ENCODE measurements at places on chromosomes 2 and 18.
A peak's percentile ranks its signal among the peaks of the same experiment; 100 is the strongest.

DNA sequence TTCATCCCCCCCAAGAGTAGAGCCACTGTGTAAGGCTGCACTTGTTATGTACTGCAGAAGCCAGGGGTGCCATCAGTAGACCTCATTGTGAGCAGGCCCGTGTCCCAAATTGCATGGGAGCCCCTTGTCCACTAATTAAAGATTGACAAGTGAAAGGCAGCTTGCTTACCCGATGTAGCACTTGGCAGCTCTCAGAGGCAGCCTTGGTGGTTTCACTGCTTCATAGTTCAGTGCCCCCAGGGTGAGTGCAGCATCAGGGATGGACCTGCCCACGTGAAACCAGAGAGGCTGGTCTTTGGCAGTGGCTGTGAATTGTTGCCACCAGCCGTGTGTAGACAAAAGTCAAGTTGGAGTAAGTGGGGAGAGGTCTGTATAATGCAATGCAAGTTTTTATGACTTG, 13.3 kb downstream of the TUBB6 start:
- DNase-seq: no peak

GRCh38 chr18:3970929-3971328, 484.2 kb downstream of the DLGAP1 start:
- DNase-seq: no peak

DNA sequence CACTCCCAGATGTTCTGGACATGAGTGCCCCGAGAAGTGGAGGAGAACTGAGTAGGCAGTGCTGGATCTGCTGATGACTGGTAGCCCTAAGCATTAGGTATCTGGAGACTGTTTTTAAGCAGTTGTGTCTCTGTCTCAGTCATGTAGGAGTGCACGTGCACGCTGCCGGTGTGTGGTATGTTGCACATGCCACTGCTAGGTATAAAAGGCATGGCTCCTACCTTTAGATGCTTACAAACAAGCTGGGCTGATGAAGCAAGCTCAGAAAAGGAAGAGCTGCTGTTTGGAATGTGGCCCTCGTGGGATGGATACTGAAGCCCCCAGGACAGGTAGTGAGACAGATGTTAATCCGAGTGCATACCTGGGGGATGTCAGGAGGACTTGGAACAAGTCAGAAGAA, 49.1 kb downstream of the HK2 start:
- DNase-seq: no peak

- no peak for DNase-seq
Observed at GRCh38 chr2:106085181-106085940, 108.7 kb downstream of the UXS1 start.

DNA sequence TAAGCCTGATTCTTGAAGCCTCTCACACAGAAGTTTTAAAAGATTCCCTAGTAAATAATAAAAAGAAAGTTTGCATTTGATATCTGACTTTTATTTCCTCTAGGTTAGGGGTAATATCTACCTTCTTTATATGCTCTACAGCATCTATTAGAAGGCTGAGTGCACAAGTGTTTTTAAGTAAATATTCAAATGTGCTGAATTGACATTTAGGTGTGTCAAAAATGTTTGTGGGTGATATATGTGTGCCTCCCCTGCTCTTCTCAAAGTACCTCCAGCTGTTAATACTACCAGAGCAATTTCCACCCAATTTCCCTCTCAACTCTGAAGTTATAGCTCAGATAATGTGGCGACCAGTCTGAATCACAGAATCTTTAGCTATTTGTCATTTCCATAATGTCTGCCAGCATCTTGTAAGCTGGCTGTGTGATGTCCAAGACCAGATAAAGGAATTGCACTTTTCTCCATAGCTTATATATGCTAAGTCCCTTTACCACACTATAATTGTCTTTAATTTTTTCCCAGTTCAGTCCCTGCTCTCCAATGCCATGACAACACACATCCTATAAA, 24.4 kb upstream of the ERMN start:
- no peak for DNase-seq

- DNase-seq: no peak
Observed at GRCh38 chr2:16315908-16316307, 349.7 kb downstream of the CYRIA start.

GRCh38 chr2:172740856-172741255, 5.2 kb downstream of the RAPGEF4 start:
- DNase-seq: no peak

DNA sequence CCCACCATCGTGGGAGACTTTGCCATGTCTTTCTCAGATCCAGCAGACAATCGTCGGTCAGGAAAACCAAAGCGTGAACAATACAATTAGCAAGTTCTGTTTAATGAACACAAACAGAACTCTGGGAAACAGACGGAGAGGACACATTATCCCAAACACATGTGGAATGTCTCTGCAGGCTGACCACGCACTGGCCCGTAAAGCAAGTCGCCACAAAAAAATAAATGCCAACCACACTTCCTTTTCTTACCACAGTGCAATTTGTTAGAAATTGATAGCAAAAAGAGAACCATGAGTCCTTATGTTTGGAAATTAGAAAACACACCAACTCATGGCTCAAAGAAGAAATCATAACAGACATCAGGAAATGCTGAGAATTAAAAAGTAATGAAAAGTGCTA, 210.9 kb downstream of the TWIST2 start:
- DNase-seq: no peak

DNA sequence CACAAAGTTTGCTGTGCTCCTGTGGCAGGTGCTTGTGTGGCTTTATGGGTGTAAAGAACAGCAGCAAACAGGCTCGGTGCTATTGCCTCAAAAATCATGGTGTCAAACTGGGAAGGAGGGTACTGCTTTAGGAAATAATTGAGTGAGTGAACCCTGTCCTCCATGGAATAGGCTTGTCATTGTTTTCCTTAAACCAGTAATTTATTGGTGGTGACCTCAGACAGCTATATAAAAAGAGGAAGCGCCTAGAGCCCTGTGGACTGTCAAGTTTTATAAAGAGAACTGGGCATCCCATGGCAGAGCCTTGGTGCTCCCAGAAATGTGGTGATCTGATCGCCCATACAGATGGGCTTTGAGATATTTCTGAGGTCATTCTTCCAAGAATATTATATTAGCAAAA, 4.7 kb upstream of the CXCR4 start:
- DNase-seq: no peak

GRCh38 chr2:110827511-110827910, 95.1 kb downstream of the ACOXL start:
- no peak for DNase-seq

DNA sequence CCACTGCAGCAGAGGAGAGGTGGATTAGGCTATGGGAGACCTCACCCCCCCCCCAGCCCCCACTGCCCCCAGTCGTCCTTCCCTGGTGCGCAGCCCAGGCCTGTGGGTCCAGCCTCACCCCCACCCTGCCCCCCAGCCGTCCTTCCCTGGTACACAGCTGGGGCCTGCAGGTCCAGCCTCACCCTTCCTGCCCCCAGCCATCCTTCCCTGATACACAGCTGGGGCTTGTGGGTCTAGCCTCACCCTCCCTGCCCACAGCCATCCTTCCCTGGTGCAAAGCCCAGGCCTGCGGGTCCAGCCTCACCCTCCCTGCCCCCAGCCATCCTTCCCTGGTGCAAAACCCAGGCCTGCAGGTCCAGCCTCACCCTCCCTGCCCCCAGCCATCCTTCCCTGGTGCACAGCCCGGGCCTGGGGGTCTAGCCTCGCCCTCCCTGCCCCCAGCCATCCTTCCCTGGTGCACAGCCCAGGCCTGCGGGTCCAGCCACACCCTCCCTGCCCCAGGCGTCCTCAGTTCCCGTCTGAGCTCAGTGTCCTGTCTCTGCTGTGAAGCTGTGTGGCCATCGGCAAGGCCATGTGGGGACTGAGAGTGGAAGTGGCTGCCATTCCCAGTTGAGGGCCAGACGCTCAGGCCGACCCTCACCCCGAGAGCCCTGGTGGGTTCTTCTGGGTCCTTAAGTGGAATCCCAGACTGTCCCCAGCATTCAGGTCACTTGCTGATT, 86.8 kb upstream of the SNTG2 start:
- no peak for DNase-seq

DNA sequence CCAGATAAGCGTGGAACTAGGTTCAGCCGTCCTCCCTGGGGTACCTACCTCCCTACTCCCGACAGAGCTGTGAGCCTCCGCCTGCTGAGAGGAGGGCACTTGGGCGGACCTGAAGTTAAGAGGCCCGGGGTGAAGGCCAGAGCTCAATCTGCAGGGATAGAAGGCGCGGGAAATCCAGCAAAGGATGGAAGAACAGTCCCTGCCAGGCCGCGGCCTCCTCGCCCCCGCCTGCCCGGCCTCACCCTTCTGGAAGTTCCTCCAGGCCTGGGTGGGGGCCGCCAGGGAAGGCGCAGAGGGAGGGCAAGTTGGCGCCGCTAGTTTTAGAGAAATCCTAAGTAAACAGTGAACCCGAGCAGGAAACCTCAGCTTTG, 13.0 kb downstream of the EN1 start:
- no peak for DNase-seq

DNA sequence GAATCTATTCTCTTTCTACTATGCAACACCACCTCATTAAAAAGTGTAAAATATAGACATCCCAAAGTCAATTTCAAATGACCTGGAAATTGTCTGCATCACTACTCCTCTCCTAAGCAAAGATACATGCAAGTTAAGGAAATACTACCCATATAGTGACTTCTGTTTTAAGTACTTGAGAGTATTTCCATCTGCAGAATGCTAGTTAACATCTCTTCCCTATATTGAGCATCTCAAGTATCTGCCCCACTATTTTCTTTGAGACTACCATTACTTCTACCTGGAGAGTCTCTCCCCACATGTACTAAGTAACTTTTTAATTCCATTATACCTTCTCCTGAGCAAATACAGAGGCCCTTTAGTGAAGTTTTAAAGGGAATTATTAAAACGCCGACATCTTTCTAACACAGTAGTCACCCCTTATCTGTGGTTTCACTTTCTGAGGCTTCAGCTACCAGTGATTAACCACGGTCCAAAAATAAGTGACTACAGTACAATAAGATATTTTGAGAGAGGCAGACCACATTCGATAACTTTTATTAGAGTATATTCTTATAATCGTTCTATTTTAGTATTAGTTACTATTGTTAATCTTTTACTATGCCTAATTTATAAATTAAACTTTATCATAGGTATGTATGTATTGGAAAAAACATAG, 21.8 kb downstream of the CWC22 start:
- DNase-seq: no peak

GRCh38 chr18:48790869-48791635, 159.7 kb downstream of the SMAD7 start:
- DNase-seq: no peak

GRCh38 chr2:86021396-86022378, 84.0 kb downstream of the POLR1A start:
- DNase-seq: peak; percentile 38

- DNase-seq: no peak
Observed at GRCh38 chr2:121187351-121187981, 97.5 kb downstream of the TFCP2L1 start.

- no peak for DNase-seq
Observed at GRCh38 chr2:78351208-78351607, 674.3 kb upstream of the REG3G start.

All from substantia nigra (tissue), 51 donors.